Stimulated activated CD8-positive, alpha-beta memory T cell treated with anti-CD3 and anti-CD28 coated beads, Interleukin-12 subunit alpha, Interleukin-12 subunit beta, amount 100 ng/mL, for 4 hours (primary cell): ENCODE measurements at places on chromosomes 3 and 15.

GRCh38 chr3:98553753-98554152, 22.0 kb downstream of the GPR15 start:
- DNase-seq: no peak

DNA sequence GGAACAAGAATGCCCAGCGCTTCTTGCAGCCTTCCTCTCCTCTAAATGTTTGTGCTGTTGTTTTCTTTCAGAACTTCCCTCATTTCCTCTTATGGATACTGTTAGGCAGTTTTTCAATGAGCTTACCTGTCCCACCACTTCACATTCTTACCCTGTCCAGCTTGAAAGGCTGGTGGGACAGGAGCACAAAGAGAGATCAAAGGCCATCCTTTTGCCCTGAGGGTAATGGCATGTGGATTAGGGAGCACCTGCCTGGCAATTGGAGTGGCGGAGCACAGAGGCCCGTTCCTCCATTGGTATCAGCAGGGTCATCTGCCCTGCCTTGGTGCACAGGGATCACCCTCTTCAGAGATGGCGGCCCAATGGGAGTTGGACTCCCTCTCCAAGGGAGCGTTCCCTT, 170.1 kb upstream of the UBE3A start:
- no peak for DNase-seq

- no peak for DNase-seq
Observed at GRCh38 chr15:99999282-100000070, 266.2 kb upstream of the LYSMD4 start.

GRCh38 chr15:90031231-90031791, 30.2 kb downstream of the ZNF710 start:
- no peak for DNase-seq

- no peak for DNase-seq
Observed at GRCh38 chr3:76942101-76942500, 97.8 kb upstream of the ROBO2 start.

GRCh38 chr3:655824-656223, 437.0 kb upstream of the CNTN6 start:
- no peak for DNase-seq

DNA sequence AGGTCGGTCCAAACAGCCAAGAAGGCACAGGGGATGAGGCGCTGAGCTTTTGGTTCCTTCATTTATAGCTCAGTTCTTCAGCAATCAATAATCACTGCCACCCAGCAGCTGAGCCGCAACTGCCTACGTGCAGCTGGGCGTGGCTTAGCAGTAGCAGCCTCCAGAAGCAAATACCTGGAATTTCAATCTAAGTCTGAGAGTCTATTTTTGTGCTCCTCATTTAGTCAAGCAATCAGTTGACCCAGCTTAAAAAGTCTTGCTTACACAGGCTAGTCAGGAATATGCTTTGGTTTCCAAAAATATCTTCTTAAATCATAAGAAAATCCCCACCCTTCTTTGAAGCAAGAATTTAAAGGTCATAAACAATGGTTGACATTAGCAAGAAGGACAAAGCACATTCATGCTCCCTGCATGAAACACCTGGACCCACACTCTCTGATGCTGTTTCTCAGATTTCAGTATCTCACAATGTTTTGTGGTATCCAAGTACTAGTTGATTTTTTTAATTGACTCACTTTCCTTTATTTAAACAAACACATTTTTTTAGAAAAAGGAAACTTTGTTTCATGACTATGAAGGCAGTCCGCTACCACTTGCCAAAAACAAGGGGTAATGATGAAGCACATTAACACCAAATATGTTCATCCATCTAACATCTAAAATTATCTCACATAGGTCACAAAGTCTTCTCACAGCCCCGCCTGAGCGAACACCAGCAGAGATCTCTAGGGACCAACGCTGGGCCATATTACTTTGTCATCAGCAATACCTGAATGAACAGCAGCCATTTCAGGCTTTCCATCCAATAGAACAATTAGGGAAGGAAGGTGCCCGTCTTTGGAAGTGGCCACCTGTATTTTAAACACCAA, 106.1 kb downstream of the OXNAD1 start:
- no peak for DNase-seq

DNA sequence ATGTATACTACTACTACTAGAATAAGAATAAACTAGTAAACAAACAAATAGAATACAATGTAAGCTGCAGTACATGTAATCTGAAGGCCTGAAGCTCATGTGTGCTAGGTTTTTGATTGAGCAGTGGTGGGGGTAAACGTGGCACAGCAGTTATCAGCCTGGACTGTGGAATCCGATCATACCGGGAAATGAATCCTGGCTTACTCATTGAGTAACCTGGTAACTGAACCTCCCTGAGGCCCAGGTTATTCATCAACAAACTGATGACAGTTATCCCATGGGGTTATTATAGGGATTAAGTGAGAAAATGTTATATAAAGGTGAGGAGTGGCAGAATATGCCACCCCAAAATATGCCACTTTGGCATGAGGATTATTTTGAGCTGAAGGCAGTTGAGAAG, 339.1 kb downstream of the FHIT start:
- DNase-seq: no peak

GRCh38 chr3:186108106-186108940, 566 bp downstream of the ETV5 start:
- no peak for DNase-seq

DNA sequence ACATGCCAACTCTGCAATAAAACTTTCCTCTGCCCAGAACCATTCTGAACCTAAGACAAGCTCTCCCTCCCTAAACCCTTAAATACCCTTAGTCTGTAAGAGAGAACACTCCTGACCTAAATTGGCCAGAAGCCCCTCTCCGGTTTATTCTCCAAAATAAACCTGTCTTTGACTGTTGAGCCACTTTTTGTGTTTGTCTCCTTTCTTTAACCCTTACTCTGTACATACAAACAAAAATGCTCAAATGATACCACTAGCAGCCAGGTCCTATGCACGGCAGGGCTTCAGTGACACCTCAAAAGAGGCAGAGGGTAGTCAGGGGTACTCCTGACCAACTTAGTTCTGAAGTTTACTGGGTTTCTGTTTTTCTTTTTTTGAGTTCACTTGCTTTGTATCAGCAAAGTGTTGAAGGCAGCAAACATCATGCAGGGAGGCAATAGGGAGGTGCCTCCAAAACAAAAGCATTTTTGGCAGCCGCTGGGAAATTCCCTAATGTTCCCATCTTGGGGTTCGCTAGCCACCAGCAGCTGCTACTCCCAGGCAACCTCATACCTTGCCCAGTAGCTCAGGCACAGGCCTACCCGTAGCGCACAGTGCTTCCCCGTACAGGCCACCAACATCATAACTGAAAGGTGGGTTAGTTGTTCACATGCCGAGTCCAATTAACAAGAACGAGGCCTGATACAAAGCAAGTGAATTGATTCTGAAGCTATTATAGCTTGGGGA, 62.9 kb upstream of the GCNT3 start:
- no peak for DNase-seq

DNA sequence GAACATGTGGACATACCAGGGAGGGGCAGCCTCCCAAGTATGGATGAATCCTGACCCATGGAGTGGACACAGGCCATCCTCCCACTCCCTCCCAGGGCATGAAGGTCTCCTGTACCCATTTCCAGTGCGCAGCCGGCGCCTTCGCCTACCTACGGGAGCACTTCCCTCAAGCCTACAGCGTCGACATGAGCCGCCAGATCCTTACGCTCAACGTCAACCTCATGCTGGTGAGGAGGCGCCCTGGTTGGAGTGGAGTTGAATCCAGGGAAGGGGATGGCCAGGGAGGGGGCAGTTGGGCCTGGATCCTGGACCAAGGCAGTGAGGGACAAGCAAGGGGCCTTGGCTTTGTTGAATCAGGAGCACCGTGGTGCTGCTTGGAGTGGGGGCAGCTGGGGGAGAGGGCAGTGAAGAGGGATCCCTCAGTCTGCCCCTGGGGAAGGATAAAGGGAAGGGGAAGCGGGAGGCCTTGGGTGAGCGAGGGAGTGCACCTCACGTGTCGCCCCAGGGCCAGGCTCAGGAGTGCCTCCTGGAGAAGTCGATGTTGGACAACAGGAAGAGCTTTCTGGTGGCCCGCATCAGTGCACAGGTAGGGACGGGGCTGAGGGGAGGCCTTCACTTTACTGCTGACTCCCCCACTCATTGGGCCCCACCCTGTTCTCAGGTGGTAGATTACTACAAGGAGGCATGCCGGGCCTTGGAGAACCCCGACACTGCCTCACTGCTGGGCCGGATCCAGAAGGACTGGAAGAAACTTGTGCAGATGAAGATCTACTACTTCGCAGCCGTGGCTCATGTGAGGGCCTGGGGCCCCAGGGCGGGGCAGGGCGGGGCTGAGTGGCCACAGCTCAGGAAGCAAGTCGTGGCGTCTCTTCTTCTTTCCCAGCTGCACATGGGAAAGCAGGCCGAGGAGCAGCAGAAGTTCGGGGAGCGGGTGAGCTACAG, 25.3 kb downstream of the PTPN23 start:
- no peak for DNase-seq

GRCh38 chr15:45102226-45102625, 11.7 kb downstream of the DUOX2 start:
- no peak for DNase-seq

- DNase-seq: no peak
Observed at GRCh38 chr15:90054618-90055097, 47.6 kb downstream of the IDH2 start.

GRCh38 chr3:42815826-42816225, 6.6 kb downstream of the ACKR2 start:
- DNase-seq: no peak

GRCh38 chr3:146271180-146271579, 20.3 kb upstream of the PLSCR4 start:
- no peak for DNase-seq

DNA sequence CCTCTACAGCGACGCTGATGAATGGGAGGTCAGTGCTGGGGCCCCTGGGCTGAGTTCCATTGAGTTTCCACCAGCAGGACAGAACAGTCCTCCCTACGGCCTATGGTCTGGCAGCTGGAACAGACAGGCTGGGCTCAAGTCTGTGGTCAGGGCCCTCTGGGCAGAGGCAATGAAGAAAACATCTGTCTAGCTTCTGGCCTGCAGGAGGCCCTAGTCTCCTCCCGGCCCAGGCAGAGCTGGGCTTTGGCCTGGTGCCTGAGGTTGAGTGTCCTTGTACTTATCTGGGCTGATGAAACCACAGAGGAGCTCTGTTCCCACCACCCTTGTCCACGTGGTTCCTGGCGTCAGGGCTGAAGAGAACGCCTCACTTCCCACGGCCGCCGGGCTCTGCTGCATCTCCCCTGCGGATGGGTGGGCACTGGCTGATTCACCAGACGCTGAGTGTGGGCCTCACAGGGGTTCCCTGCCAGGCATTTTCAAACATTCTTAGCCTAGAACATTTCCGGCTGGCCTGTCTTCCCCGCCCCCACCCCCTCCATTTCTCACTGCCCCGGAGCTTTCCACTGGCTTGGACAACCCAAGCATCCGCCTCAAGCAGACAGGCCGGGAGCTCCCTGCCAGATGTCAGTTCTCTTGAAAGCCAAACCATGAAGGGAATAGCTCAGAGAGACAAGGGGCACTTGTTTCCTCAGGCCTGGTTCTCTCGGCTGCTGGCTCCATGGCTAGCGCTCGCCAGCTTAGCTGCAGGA, 20.3 kb downstream of the PPCDC start:
- DNase-seq: peak; percentile 28

GRCh38 chr3:73591286-73591800, 33.4 kb downstream of the PDZRN3 start:
- DNase-seq: no peak

DNA sequence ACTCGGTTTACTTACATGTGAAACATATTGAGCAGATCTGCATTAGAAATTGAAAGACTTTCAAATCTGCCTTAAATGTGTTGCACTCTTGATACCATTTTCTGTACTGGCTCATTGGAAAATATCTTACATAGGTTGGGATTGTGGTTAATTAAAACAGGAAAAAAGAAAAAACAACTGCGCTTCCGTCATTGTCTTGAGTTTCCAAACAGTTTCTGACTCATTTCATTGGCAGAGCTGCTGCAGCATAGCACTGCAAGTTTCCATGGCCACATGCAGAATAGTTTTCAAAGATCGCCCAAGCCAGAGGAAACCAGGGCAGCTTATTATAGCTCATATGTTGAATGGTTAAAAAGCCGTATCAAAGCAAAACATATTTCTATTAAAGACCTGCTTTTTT, 446.6 kb upstream of the BCHE start:
- DNase-seq: no peak

DNA sequence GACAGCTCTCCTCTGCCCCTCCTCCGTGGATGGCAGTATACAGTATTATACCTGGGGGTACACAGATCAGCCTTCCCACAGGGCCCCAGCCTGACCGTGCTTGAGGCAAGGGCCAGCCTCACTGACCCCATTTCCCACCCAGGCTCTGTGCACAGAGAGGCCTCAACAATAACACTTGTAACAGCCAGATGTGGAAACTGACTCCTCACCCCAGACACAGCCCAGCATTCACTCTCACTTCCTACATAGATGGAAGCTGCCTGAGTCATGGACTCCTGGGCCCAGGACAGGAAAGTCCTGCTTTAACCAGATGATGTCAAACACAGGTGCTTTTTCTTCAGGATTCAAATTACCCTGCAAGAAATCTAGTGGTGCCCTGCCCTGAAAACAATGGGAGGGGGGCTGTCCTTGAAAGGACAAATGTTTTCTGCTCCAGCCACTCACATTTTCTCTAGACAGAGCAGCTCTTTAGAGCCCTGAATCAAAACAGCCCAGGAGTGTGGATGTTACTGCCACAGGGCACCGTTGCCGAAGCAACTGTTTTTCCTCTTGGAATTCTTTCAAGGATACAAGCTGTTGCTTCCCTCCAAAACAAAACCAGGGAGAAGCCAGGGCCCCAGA, 16.4 kb downstream of the CCDC12 start:
- no peak for DNase-seq

- DNase-seq: no peak
Observed at GRCh38 chr15:76105391-76105790, 45.6 kb downstream of the TMEM266 start.

DNA sequence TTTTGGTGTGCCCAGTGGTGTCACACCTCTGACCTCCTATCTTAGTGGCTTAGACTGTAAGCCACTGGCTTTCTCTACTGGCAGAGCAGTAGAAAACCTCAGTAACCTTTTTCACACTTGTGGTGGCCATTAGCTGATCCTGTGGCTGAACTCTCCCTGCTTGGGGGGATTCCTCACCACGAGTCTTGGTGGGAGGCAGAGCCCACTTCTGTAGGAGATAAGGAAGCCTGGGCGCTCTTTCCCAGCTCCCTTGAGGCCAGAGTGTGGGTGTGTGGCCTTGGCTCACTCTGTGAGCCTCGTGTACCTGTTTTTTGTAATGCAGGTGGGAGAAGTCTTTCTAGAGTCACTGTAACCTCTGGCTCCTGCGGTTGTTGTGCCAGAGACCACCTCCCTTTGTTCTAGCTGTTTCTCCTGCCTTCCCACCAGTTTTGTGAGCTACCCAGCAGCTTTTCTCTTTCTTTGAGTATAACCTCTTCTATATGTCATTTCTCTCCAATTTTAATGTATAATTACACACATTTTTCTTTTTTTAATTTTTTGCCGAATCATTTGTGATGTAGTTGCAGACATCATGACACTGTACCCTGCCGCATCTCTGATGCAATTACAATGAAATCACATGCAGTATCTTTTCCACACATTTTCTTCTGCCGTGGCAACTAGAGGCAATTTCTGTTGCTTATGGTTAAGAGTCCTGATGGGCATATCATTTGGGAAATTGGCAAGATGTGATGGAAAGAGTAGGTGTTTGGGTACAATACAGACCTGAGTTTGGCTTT, 13.8 kb downstream of the XCR1 start:
- DNase-seq: no peak

GRCh38 chr3:181279239-181279565, 289.7 kb upstream of the DNAJC19 start:
- DNase-seq: no peak

- no peak for DNase-seq
Observed at GRCh38 chr3:142987080-142987700, 14.2 kb upstream of the U2SURP start.
